ENCODE measurements at places on chromosomes 3 and 15.
A peak's percentile ranks its signal among the peaks of the same experiment; 100 is the strongest.

DNA sequence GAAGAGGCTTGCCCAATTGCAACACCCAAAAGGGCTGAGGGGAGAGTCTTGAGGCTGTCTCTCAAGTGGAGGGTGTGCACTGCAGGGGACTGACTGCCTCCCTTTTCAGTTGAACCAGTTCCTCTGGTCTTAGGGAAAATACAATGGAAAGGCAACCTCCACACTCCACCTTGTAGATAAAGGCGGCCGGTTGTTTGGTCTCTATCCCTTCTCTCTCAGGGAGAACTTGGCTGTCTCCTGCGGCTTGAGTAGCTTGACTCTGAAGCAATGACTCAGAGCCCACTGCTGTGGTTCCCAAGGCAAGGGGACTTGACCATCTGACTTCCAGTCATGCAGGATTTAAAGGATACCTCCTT lies 143.2 kb upstream of the UMPS start:
- no peak for DNase-seq

DNA sequence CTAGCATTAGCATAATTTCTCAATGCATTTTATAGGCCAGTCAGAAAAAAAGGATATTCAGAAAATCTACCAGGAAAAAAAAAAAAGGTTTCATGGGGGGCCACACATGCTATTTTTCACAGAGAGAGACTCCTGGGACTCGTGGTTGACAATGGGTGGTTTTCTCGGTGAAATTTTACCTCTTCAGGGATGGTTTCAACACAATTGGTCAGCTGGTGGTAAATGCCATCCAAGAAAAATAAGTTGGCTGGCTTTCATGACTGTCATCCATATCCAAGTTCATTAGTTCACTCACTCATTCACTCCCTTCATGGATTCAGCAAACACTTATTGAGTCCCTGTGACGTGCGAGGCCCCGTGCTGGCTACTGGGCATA lies 217.3 kb downstream of the SHQ1 start:
- DNase-seq = no peak

DNA sequence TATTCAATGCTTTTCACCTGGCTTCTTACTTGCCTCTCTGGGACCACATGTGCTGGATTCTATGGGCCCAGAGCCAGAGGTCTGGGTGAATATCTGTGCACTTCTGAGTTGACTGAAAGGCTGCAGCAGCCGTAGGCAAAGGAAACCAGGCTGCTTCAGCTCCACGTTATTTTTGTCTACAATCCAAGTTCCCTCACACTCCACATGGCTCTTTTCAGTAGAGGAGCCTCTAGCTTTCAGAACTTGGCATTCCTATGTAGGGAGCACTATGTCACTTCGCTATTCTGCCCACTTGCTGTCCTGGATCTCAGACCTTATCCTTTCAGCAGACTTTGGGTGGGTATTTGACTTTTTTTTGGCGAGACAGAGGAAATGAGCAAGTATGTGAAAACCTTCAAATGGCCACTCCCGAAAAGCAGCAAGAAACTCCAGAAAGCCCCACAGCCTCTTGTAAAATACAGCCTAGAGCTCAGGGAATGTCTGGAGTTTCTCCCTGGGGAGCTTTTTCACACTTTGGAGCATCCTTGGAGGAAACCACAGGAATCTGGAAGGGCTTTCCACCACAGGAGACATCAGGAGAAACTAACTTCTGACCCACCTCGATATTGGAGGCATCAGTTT lies 80.9 kb downstream of the DUT start:
- DNase-seq = no peak

DNA sequence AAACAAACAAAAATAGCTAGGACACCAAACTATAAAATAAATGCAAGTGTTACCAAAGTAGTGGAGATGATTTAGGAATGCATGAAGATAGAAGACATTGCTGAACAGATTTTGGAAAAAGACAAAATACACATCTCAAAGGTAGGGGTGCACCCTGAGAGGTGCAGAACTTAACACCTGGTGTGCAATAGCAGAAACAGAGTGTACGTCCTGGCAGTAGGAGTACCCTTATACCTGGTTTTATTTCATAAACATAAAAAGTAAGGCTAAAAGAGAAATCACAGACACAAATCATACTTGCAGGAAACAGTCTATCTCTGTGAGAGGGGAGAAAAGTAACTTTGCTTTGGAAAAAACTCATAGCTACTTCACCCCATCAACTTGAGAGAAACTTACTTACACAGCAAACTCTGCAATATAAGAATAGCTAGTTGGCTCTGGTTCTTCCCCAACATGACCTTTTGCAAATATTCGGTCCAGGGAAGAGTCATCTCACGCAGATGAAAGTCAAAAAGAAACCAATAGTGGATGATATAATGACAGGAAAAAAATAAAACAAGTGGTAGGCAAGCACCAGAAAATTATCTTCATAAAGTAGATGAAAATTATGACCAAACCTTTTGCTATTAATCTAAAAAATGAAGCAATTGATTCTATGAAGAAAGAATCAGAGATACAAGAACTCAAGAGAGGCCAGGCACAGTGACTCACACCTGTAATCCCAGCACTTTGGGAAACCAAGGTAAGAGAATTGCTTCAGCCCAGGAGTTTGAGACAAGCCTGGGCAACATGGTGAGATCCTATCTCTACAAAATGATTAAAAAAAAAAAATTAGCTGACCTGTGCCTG lies 108.9 kb upstream of the BNIP2 start:
- no peak for DNase-seq

GRCh38 chr15:29312387-29312786 lies 42.8 kb upstream of the NSMCE3 start:
- no peak for DNase-seq

- no peak for DNase-seq
Observed at GRCh38 chr15:82972990-82973389, 13.0 kb upstream of the RAMAC start.

DNA sequence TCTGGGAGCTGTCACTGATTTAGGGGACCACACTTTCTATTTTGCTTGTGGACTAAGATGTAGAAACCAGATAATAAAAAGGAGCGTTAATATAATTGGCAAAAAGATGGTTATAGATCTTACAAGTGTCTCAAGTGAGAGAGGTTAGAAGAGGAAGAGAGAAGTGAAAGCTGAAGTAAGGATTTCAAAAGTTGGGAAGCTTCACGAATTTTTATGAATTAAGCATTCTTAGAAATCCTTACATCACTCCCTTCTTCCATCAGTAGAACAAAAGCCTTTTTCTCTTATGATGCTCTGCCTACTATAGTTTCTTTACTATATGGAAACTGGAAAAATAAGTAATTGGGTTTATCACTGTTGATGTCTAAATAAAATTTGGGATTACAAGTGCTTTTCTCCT lies 146.5 kb downstream of the FNDC3B start:
- no peak for DNase-seq

DNA sequence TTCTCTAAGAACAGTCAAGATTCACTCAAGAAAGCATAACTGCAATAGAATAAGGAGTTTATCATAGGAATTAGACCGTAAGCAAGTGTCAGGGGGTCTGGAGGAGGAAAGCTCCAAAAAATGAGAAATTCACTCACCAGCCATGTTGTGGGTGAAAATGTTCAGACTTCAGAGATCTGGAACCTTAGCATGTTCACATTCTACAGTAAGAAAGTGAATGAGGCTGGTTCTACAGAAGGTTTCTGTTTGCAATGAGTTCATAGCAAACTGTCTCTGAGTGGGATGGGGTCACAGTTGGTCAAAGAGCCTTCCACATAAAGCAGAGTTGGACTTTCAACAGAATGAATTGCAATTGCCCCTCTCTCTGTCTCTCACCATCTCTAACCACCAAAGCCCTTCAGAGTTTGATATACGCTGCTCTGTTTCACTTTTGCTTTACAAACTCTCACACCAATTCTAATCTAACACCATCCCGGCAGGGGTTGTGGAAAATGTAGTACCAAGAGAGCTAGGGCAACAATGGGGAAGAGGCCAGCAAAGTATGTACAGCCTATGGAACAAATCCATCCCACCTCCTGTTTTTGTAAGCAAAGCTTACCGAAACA lies 581.8 kb upstream of the UBE2E2 start:
- no peak for DNase-seq

DNA sequence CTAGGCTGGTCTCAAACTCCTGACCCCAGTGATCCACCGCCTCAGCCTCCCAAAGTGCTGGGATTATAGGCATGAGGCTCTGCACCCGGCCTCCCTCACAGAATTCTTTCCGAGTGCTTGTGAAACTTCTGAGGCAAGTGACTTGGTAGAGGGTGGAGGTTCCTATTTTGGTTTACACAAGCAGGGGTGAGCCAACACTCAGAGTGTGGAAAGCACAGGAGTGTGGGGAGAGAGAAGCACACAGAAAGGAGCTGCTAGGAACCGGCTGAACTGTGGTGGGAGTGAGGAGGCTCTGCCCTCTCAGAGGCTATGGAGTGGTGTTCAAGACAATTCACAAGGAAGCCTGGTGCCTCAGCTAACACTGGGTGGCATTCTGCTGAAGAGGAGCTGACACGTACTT lies 7.7 kb downstream of the CAPN3 start:
- peak; percentile 15 for DNase-seq

GRCh38 chr3:15074500-15074899 lies 9.4 kb upstream of the MRPS25 start:
- no peak for DNase-seq

- no peak for DNase-seq
Observed at GRCh38 chr3:70824773-70825172, 512.3 kb upstream of the MDFIC2 start.

DNA sequence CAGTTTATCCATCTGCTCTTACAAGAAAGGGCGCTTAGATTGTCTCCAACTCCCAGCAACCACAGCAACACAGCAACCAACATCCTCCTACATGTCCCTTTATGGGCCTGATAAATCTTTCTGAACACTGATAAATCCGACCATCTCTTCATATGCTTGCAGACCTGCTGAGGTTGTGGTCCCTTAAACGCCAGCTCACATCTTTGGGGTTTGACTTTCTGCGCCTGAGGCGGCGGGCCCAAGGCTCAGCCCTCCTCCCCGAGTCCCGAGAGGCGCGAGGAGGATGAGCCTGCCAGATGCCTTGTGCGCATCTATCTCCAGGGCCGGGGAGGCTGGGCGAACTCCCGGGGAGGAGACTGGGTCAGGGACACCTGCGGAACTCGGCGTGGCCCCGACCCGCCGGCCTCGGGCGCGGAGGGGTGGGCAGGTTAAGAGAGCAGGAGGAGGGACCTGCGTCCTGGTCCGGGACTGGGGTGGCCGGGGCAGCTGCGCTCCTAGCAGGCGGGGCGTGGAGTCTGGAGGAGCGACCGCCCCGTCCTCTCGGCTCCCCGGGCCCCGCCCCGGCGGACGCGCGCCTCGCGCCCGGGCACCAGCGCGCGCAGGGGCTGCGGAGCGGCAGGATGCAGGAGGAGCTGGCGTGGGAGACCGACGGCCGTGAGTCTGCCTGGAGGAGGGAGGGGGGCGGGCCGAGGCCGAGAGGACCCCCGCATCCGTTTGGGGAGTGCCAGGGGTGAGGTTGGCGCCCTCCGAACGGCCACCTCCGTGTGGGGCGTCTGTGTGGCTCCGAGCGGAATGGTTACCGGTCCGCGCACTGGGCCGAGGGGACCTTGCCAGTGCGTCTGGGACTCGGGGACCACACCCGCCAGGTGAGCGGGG lies at the start of gene ANKDD1A:
TSS of gene ANKDD1A (plus strand) at position 592 of the 876 bp plus-strand sequence. CDS start at position 621, 29 bp downstream.
- DNase-seq = peak; percentile 87

GRCh38 chr3:194150252-194150934 lies 14.4 kb downstream of the HES1 start:
- no peak for DNase-seq

GRCh38 chr3:86949850-86950249 lies 41.1 kb downstream of the VGLL3 start:
- DNase-seq = no peak

DNA sequence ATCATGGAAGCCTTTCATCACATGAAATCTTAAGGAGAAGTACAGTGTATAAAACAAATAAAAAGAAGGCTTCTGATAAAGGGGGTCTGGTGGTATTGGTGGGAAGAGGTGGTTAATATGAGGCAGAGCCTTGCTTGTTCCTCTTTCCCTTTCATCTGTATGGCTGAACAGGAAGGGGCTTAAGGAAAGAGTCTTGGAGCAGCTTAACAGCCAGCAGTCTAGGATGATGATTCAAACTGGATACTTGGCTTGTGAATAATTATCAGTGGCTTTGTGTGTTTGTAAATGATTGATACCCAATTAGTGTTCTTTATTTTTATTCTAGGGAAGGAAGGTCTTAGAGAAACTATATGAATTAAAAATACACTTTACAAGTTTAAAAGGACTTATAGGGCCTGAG lies 29.1 kb upstream of the TCAIM start:
- DNase-seq = no peak

GRCh38 chr3:124552224-124552623 lies 178.0 kb upstream of the UMPS start:
- DNase-seq = no peak

DNA sequence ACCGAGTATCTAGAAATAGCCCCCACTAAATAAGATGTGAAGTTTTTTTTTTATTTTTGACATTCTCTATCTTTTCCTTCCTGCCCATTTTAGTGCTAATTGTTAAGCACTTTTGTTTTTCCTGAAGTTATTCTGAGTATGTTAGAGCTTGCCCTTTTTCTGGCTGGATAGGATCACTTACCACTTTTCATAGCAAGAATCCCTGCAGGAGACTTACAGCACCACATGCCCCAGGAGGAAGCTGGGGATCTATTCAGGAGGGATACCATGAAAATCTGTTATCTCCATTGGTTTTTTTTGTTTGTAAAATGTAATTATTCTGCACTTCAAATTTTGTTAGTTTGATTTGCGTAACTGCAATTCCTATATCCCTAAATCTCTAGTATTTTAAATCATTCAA lies 968.4 kb downstream of the ZPLD1 start:
- DNase-seq = no peak

DNA sequence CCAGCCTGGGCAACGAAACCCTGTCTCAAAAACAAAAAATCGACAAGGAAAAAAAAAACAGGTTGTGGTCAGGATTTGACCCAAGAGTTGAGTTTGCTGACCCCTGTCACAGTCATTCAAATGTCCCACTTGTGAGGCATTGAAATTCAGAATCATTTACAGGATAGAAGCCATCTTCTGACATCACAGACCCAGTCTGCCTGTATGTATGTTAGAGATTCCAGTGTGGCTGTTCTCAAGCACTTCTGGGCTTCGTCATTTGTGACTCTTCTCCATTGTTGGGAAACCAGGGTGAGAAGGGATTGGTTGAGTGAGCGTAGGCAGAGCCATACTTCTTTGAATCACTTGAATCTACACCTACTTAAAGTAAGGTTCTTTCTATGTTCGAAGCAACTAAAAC lies 57.1 kb downstream of the LMLN start:
- DNase-seq = no peak

DNA sequence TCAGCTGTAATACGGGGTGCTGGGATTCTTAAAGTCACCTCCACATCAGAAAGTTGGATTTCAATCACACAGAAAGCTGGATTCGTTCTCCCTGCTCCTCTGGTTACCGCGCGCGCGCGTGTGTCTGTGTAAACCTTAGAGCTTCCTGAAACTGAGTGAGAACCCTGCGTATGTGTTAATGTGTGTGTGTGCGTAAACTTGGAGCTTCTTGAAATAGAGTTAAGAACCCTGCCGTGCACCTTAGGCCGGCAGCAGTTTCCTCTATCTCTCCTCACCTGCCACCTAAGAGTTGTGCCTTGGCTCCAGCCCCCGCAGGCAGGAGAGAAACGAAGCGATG lies 531 bp downstream of the LZTFL1 start:
- no peak for DNase-seq

GRCh38 chr3:73926360-73927202 lies 301.8 kb upstream of the PDZRN3 start:
- DNase-seq = no peak

- DNase-seq = peak; percentile 85
Observed at GRCh38 chr15:51380999-51381806, 39.7 kb downstream of the GLDN start.

- DNase-seq = no peak
Observed at GRCh38 chr3:122929188-122930062, 98.1 kb downstream of the SEMA5B start.

All from ascending aorta (tissue), 2 donors.